ENCODE measurements at places on chromosomes 11 and 22.

DNA sequence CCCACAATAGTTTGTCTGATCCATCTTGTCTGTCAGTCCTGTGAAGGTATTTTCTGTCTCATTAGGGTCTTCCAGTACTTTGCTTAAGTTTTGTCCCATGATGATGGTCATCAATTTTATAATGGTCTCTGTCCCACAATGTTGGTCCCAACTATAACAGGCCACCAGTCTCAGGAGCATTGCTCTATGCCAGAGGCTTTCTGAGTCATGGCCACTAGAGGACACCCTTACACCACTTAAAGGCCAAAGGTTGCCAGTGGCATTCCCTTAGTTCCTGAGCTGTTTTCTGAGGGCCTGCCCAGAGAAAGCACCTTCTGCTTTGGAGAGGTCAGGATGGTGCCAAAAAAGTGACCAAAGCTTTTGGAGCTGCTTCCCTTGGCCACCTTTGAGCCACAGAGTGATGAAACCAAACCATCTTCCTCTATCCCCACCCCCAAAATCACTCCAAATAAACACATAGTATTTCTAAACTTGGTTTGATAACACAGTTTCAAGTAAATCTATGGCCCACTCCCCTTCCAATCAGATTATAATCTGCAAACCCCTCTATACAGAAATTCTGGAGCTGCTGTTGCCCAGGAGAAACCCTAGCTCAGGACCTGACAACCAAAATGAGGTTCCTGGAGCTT, 19.3 kb downstream of the EIF3F start:
- no peaks in the 10 kb centered on the region for H3K36me3 ChIP-seq
- peaks cover 7% of the 10 kb centered on the region for H3K27me3 ChIP-seq
- no peaks in the 10 kb centered on the region for H3K4me1 ChIP-seq
- H3K4me3 ChIP-seq: no peak overlapping the region

GRCh38 chr11:44632466-44633123, 67.1 kb downstream of the CD82 start:
- DNase-seq: peak; percentile 30
- H3K27ac ChIP-seq: no peak overlapping the region
- no peak overlapping the region for H3K4me3 ChIP-seq
- H3K4me1 ChIP-seq: peaks cover 7% of the 10 kb centered on the region

DNA sequence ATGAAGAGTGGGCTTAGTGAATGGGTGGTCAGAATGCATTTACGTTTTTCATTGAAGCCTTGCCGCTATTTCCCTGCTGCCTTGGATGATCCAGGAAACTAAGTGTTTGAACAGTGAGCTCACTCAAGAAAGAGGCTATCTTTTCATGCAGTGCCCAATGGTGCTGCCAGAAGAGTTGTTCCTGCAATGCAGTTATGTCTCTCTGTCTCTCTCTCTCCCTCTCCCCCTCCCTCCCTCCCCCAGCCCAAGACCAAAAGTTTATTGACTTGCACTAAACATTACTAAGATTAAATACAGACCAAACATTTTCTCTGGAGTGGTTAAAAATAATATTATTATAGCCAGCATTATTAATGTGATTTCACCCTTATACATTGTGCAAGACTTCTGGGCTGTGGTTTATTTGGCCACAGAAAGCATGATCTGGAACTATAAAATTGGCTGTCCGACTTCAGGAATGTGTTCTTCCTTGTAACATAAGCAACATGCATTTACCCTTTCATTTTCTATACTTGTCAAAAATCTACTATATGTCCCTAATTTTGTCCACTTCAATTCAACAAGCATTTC, 6.6 kb upstream of the FUT4 start:
- H3K4me3 ChIP-seq: no peak overlapping the region
- no peak for DNase-seq
- H3K27me3 ChIP-seq: peaks cover 5% of the 10 kb centered on the region
- no peak overlapping the region for H3K27ac ChIP-seq
- no peaks in the 10 kb centered on the region for H3K4me1 ChIP-seq

DNA sequence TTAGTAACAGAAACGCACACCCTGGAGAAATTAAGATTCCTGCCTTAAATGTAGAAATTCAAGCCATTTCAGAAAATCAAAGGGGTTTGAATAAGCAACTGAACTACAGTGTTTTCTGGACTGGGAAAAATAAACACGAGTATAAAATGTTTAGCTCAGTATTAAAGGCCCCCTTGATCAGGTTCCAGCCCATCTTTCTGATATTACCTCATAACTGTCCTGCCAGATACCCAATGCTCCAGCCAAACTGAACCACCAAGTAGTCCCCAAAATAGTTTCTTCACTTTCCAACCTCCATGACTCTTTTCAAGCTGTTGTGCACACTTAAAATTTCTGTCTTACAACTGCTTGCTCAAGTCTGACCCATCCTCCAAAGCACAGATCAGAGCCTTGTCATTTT, 54.4 kb downstream of the SERGEF start:
- no peaks in the 10 kb centered on the region for H3K27me3 ChIP-seq
- no peak for DNase-seq
- no peak overlapping the region for H3K27ac ChIP-seq
- H3K4me1 ChIP-seq: no peaks in the 10 kb centered on the region

DNA sequence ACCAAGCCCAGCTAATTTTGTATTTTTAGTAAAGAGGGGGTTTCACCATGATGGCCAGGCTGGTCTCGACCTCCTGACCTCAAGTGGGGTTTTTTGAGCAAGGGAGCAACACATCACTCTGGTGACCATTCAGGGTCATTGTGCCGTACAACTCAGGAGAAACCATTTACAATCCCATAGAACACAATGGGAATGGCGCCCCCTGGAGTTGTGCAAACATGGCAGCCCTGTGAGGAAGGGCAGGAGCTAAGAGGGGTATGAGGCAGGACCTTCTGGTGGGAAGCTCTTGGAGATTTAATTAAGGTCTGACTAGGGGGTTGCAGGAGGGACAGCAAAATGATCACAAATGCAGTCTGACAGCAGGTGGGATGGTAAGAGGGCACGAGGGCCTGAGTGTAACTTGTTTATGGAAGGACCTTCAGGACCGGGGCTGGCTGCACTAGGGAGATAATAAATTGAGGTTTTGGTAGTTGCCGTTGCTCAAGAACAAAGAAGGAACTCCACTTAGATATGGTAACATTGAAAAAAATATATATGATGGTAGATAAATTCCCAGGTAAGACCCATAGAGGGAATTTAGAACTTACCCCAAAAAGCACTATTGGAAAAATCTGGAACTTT, 9.1 kb upstream of the CSF2RB start:
- H3K4me1 ChIP-seq: peaks cover 13% of the 10 kb centered on the region
- H3K27ac ChIP-seq: no peak overlapping the region
- DNase-seq: no peak

- H3K4me1 ChIP-seq: peaks cover 29% of the 10 kb centered on the region
- H3K4me3 ChIP-seq: peak overlapping the region; percentile 98
- H3K27ac ChIP-seq: peak overlapping the region; percentile 87
- H3K36me3 ChIP-seq: no peaks in the 10 kb centered on the region
- no peaks in the 10 kb centered on the region for H3K27me3 ChIP-seq
Observed at GRCh38 chr11:22626573-22627239, 1.1 kb upstream of the FANCF start.

GRCh38 chr11:132914600-132914999, 617.7 kb downstream of the OPCML start:
- no peaks in the 10 kb centered on the region for H3K27me3 ChIP-seq
- DNase-seq: no peak
- H3K4me1 ChIP-seq: no peaks in the 10 kb centered on the region
- H3K27ac ChIP-seq: no peak overlapping the region
- H3K36me3 ChIP-seq: no peaks in the 10 kb centered on the region
- H3K4me3 ChIP-seq: no peak overlapping the region

- no peaks in the 10 kb centered on the region for H3K36me3 ChIP-seq
- no peak within 1 kb of the TSS for H3K27ac ChIP-seq
- H3K27me3 ChIP-seq: no peaks in the 10 kb centered on the region
- no peak for DNase-seq
- H3K4me1 ChIP-seq: peaks cover 7% of the 10 kb centered on the region
Observed at GRCh38 chr11:57751676-57752253, at the start of gene BTBD18. Gene BTBD18, minus strand, starts transcription at chr11:57751819. Its CDS starts 631 bp downstream, at chr11:57751188.

- no peak overlapping the region for H3K4me3 ChIP-seq
- no peak overlapping the region for H3K27ac ChIP-seq
- DNase-seq: no peak
- H3K36me3 ChIP-seq: no peaks in the 10 kb centered on the region
Observed at GRCh38 chr11:114110123-114110522, 50.6 kb downstream of the ZBTB16 start.

DNA sequence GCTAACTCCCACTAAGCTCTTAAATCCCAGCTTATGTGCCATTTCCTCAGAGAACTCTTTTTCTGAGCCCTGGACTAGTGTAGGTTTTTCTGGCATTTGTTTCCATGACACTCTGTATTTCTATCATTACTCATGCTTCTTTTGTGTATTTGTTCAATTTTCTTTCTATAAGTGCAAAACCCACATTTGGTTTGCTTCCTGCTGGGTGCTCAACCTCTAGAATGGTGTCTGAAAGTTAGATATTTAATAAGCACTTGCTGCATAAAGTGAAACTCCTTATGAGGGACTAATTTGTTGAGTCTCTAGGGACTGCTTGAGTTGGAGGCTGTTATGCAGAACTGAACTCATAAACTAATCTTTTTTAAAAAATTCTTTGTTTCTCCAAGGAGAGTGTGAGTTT, 68.6 kb downstream of the SYT9 start:
- no peaks in the 10 kb centered on the region for H3K36me3 ChIP-seq
- DNase-seq: no peak
- no peak overlapping the region for H3K27ac ChIP-seq
- H3K27me3 ChIP-seq: peaks cover 15% of the 10 kb centered on the region
- H3K4me3 ChIP-seq: no peak overlapping the region

GRCh38 chr11:10444725-10445315, 10.2 kb upstream of the AMPD3 start:
- H3K4me1 ChIP-seq: peaks cover 58% of the 10 kb centered on the region
- H3K27ac ChIP-seq: no peak overlapping the region
- no peaks in the 10 kb centered on the region for H3K27me3 ChIP-seq
- no peak for DNase-seq
- H3K36me3 ChIP-seq: no peaks in the 10 kb centered on the region

GRCh38 chr11:88480223-88480622, 142.7 kb upstream of the CTSC start:
- no peaks in the 10 kb centered on the region for H3K4me1 ChIP-seq
- H3K4me3 ChIP-seq: no peak overlapping the region
- no peaks in the 10 kb centered on the region for H3K27me3 ChIP-seq

- H3K36me3 ChIP-seq: no peaks in the 10 kb centered on the region
- H3K27me3 ChIP-seq: no peaks in the 10 kb centered on the region
- H3K4me3 ChIP-seq: no peak overlapping the region
- peaks cover 35% of the 10 kb centered on the region for H3K4me1 ChIP-seq
- no peak overlapping the region for H3K27ac ChIP-seq
Observed at GRCh38 chr11:122758974-122759373, 79.3 kb upstream of the CRTAM start.

DNA sequence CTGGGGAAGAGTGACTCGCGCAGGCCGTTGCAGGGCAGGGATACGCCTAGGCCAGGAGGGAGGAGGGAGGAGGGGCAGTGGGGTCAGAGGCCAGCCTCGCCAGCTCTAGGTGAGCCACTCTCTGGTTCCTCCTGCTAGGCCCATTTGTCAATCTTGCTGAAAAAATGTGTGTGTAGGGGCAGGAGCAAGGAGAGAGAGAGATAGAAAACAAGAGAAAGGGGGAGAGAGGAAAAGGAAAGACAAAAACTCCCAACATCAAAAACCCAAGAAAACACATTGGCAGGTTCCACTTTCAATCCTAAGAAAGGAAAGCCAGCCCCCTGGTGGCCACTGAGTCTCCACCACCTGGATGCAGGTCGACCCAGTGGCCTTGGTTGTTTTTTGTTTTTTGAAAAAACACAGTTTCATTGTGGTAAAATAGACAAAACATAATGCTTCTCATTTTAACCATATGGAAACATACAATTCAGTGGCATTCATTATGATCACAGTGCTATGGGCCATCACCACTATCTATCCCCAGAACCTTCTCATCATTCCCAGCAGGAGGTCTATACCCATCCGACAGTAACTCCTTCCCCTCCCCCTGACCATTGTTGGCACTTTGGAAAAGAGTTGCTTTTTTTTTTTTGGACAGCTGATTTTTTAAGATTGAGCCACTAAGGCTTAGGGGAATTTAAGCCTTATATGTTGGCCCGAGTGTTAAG, 10.9 kb downstream of the OMP start:
- no peak overlapping the region for H3K4me3 ChIP-seq
- no peaks in the 10 kb centered on the region for H3K4me1 ChIP-seq
- H3K27ac ChIP-seq: no peak overlapping the region

DNA sequence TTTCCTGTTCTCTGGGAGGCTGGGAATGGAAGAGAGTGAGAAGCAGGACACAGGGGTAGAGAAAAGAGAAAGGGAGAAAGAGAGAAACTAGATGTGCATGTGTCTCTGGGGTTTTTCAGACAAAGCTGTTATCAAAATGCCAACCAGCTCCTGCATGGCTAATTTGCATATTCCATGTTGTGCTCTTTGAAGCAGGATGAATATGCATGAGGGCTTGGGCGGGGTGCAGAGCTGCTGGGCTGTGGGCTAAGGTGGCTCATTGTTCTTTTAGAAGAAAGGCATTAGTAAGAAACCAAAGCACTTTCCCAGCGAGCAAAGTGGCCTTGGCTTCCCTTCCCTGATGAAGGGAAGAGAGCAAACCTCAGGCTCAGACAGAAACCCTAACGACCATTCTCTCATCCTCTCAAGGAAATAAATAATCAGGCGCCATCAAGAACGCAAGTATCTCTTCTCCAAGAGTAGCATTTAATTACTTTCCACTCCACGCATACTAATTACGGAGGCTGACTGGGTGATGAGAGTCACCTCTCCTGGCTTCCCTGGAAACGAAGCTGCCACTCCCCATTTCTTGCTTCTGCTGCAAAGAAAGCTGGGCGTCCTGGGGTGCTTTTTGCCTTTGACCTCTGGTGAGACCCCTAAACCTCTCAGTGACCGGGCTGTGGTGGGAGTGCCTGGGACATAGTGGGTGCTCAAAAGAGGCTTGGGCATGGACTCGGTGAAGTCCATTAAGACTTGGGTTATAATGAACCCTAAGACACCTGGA, 54.2 kb downstream of the FEZ1 start:
- peaks cover 44% of the 10 kb centered on the region for H3K27me3 ChIP-seq
- DNase-seq: no peak
- no peak overlapping the region for H3K4me3 ChIP-seq
- H3K27ac ChIP-seq: no peak overlapping the region
- H3K4me1 ChIP-seq: peaks cover 14% of the 10 kb centered on the region

DNA sequence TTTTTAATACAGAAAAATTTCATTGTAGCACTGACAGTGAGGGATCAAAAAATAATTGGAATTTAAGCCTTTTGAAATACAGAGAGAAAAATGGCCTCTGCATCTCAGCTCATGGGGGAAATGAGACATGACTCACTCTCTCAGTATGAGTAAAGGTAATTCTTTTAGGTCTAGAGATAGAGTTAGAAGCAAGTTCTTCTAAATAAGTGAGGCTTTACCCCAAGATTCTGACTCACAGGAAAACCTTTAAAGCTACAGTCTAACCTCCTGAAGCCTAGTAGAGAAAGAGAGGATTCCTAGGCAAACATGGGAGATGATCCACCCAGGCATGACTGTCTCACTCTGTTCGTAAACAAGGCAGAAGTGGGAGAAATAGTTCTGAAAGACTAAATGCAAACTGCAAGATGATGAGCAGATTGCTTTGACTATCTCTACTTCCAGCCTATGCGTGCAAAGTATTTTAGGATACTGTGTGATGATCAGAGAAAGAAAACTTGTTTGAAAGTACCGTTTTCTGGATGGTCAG, 1003.3 kb upstream of the CCDC90B start:
- no peak overlapping the region for H3K4me3 ChIP-seq
- H3K27ac ChIP-seq: no peak overlapping the region
- DNase-seq: no peak
- H3K27me3 ChIP-seq: no peaks in the 10 kb centered on the region
- no peaks in the 10 kb centered on the region for H3K4me1 ChIP-seq

All from activated T-cell treated with anti-CD3 and anti-CD28 coated beads, Interleukin-2, amount 50 U/mL, for 72 hours (primary cell).